DMS79 (cell line): ENCODE measurements at places on chromosomes 5 and 9.

DNA sequence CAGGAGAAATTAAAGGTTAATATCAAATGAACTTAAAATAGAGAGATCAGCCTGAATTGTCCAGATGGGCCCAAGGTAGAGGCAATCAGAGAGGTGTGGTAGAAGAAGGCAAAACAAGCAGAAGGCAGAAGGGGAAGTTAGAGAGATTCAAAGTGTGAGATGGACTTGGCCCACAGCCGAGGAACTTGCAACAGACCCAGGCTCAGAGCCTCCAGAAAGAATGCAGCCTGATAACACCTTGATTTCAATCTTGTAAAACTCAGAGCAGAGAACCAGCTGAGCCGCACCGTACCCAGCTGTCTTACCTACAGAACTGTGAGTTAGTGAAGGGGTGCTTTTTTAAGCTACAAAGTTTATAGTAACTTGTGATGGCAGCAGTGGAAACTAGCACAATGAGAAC is 190.9 kb downstream of the RFK start:
- no peak for DNase-seq

GRCh38 chr9:20511686-20512085 is 110.6 kb downstream of the MLLT3 start:
- DNase-seq, result no peak

- DNase-seq, result no peak
These were observed 472.9 kb downstream of the ARHGEF28 start for GRCh38 chr5:74098941-74099340.

- no peak for DNase-seq
These were observed 66.5 kb downstream of the GALNT10 start for GRCh38 chr5:154257046-154257445.

- DNase-seq, result no peak
These were observed 478.5 kb upstream of the SMARCA2 start for GRCh38 chr9:1536522-1537170.

- DNase-seq, result no peak
These were observed 49.7 kb upstream of the GRAMD2B start for GRCh38 chr5:126373375-126374108.

- no peak for DNase-seq
These were observed 907.1 kb downstream of the MAT2B start for GRCh38 chr5:164412531-164412930.

DNA sequence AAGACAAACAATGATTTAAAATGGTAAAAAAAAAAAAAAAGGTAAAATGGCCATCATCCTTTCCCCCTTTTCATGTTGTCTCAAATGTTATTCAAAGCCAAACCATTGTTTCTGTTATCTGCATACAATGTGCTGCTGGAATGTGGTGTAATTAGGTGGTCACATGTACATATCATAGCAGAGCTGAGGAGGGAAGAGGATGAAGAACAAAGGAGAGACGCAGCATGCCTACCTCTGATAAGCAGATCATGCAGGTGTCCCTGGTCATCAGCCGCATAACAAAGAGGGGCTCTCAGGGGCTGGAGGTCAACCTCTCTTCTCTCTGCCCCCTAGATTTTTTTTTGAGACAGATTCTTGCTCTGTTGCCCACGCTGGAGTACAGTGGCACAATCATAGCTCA is 141.0 kb downstream of the CARTPT start:
- no peak for DNase-seq

GRCh38 chr5:32233220-32233695 is 59.1 kb upstream of the GOLPH3 start:
- DNase-seq, result no peak

DNA sequence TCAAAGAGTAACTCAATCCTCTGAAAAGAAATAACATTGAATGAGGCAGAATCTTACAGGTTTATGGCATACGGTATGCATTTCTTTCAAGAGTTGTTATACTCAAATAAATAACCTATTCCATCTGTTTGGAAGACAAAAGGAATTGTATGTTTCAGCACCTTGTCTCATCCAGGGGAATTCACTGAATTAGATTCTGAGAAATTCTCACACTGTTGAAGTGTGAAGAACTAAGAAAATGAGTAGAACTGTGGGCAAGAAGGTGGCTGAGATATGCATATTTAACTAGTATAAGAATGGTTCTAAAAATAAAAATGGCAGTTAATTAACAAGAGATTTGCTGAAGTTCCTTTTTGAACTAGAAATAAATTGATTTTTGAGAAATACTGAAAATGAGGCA is 279.3 kb upstream of the DAP start:
- DNase-seq, result no peak

GRCh38 chr5:91848453-91848852 is 465.3 kb upstream of the ARRDC3 start:
- DNase-seq, result no peak

DNA sequence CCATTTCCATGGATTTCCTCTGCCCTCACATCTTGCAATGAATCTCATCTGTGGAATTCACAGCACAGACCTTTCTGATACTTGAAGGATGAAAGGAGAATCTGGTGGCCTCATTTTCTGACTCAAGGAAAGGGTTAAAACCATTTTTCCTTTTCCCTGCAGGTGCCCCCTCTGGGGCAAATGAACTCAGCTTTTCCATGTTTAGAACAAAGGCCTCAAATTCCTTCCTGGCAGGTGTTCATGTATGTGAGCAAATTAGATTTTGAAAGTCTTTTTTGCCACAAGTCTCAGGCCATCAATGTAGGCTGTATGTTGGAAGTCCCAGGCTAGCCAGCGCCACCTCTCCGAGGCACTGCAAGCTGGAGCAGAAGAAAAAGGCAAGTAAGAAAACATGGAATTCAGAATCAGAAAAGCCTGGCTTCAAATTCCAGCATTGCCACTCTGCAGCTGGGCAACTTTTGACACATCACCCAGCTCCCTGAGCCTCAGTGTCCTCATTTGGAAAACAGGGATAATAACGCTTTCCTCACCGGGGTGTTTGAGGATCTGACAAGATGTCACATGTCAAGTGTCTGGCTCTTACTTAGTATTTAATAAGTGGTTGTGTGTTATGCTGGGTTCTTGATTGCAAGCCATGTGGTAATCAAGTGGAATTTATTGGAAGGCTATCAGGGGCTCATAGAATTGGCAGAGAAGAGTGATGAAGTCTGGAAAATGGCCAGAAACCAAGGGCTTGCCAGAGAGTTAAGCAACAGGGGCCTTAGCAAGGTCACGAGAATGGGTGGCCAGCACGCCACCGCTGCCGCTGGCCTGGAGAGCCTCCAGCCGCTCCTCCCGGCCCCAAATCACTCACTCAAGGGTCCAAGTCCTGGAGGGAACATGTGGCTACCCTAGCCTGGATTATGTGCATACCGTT is 48.4 kb upstream of the SMIM23 start:
- no peak for DNase-seq

DNA sequence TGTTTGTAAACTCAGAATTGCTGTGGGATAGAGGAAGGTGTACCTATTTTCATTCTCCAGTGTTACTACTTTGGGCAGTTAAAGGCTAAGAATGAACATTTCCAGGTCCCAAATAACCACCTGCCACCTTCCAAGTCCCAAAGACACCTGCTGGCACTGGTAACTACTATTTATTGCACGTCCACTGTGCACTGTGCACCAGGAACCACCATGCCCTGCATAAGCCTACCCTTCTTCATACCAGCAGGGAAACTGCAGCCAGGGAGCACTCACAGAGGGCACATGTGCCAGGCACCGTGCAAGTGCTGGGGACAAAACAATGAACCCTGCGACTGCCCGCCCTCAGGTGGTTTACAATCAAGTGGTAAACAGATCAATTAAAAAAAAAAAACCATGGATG is 34.9 kb downstream of the RAPGEF1 start:
- DNase-seq, result no peak

- no peak for DNase-seq
These were observed 91.4 kb downstream of the JAKMIP2 start for GRCh38 chr5:147691130-147691529.

DNA sequence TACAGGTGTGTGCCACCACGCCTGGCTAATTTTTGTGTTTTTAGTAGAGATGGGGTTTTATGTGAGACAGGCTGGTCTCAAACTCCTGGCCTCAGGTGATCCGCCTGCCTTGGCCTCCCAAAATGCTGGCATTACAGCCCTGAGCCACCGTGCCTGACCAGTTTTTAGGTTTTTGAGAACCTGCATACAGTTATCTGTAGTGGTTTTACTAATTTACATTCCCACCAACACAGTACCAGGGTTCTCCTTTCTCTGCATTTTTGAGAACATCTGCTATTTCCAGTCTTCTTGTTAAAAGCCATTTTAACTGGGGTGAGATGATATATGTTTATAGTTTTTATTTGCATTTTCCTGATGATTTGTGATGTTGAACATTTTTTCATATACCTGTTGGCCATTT is 12.8 kb downstream of the DMXL1 start:
- DNase-seq, result no peak

DNA sequence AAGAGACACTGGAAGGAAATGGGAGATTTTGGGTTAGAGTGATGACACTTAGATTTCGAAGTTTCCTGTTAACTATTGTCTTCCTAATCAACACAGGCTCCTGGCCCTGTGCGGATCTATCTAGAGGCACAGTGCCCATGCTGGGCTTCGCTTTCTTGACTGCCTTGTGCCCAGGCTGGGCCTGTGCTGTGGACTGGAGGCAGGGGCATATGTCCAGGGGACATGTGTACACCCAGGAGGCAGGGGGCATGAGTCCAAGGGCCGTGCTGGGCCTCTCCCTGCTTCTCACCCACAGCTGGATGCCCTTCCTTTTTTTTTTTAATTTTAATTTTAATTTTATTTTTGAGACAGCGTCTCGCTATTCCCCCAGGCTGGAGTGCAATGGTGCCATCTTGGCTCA is 37.6 kb downstream of the EHMT1 start:
- no peak for DNase-seq

DNA sequence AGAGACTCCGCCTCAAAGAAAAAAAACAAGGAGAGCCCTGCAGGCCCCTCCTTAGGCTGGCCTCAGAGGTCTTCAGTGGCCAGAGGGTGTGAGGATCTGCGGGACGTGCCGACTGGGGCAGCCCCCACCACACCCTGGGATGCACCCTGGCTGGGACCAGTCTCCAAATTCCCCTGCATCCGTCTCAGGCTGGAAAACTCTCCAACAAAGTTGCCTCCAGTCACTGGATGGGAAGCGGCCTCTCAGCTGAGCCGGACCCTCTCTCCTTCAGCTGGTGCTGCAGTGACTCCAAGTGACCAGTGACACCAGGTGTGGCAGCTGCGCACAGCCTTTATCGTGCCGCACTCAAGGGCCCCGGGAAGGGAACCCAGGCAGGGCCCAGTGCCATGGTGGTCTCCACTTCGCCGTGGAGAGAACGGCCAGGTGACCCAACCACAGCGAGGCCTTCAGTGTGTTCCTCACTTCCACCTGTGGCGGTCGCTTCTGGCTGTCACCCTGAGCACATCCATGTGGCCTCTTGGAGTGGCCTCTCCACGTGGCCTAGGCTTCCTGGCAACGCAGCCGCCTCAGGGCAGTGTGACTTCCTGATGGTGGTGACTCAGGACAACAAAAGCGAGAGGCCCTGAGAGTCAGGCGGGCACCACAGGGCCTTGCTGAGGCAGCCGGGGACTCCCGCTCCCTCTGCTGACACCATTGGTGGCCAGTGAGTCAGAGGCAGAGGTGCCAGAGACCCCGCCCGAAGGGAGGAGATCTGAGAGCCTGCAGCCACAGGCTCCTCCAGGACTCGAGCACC is 19.3 kb upstream of the CAMSAP1 start:
- no peak for DNase-seq

GRCh38 chr9:133445293-133445969 is 14.3 kb upstream of the CACFD1 start:
- DNase-seq, result no peak

DNA sequence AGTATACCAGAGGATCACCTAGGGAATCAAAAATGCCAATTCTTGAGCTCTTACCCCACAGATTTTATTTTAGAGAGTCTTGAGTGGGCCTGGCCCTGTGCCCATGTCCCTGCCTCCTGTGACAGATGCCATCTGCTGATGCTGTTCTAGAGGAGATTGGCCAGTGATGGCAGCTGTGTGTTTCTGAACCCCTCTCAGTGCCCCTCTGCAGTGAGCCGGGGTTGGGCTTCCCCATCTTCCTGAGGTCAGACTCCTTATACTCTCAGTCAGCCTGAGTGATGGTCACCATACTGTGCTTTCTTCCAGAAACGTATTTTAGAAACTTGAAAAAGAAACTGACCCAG is 6.1 kb downstream of the PTCD2 start:
- DNase-seq, result no peak

DNA sequence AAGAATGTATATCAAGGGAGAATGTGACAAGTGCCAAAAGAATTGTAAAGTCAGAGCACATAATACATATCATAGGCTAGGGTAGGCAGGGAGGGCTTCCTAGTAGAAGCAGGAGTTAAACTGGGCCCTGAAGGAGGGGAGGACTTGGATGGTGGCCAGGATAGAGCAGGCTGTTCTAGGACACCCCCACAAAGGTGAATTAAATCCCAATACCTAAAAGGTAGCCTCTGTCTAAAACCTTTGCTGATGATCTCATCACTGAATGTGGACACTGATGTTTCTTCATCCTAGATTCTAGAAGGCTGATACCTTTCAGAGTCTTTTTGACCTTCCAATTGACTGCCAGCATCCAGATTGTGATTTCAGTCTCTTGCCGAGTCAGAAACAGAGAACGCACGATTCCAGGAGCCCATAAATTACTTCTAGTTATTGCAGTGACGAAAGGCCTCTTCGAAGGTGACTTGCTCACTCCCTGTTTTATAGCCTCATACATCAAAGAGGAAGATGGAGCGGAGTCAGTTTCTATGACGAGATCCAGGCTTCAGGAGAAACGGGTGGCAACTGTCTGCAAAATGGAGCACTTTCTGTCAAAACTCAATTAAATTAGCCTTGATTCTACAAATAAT is 43.2 kb downstream of the KIF4B start:
- DNase-seq, result no peak

GRCh38 chr5:95959888-95960666 is 1.6 kb downstream of the ELL2 start:
- no peak for DNase-seq
